ENCODE measurements at places on chromosomes 7 and 10.

GRCh38 chr7:101066141-101066832 lies 19.0 kb upstream of the TRIM56 start:
- no peak for DNase-seq

DNA sequence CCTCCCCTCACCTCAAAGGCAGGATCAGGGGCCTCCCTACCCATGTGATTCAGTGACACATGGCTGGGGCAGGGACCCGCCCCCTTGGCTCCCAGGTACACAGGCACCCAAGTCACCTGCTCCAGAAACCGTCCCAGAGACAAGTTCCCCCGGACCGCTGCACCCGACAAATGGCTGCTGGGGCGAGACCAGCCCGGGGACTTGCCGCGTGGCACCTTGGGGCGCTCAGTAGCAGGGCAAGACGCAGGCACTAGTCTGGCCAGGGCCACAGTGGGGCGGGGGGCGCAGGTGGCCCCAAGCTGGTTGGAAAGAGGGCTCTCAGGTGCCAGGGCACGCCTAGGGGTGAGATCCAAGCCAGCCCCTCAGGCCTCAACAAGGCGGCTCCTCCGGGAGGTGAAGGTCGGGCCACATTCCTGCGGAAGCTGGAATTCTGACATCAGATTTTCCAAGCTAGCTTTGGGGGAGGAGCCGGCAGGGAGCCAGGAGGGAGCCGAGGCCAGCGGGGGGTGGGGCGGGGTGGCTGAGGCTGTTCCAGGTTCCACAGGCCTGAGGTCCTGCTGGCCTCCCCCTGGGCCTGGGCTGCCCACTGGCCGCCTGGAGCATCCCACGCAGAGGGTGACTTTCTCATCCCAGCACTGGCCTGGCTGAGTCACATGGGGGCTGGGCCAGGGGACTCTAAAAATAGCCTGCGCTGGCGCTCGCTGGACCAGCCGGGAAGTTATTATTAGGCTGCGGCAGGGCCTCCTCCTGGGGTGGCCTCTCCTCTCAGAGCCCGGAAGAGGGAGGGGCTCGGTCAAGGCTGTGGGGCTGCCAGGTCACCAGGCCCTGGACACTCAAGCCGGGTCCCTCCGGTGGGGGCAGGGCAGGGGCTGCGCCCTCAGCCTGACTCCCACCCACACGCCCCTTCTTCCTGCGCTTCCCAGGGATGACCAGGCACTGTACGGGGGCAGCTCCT lies 20.5 kb upstream of the INPP5A start:
- DNase-seq: peak; percentile 89

DNA sequence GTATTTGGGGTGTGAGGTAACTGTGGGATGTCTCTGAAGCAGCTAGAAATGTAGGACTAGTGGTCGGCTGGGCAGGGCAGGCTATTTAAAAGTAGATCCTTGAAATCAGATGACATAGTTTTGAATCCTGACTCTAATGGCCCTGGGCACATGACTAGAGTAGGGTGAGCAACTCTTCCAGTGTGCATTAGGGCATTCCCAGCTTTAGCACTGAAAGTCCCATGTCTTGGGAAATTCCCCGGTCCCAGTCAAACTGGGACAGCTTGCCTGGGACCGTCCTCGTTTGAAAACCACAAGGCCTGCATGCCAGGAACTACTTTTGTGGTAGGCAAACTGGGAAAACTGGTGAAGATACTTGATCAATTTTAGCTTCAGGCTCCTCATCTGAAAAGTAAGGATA lies 255.3 kb downstream of the PTEN start:
- DNase-seq: no peak

- DNase-seq: peak; percentile 62
Observed at GRCh38 chr7:96075510-96076349, 246.2 kb downstream of the SLC25A13 start.

GRCh38 chr10:92929896-92930295 lies 81.6 kb downstream of the EXOC6 start:
- no peak for DNase-seq

DNA sequence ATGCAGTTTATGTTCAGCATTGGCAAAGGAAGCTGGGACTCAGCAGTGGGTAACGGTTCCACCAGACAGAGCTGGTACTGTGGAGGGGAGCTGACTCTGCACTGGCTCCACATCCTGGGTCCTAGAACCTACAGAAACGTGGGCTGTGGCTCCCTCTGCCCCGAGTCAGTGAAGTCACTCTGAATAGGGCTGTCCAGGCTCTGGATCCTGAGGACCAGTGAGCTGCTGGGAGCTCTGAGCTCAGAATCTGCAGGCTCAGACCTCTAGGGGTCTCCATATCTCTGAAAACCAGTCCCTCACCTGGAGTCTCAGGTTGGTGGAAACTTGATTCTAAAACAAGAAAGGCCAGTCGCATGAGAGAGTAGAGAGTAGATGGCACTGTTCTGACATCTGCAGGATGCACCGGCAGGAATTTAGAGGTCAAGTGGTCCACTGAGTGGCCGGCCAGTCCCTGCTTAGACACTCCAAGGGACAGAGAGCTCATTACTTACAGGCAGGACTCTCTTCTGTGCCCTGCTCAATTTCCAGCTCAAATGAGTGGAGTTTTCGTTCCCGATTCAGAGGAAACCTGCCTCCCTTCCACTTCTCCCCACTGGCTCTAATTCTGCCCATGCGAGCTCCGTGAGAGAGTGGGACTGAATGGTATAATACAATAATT lies 18.6 kb downstream of the NPFFR1 start:
- DNase-seq: peak; percentile 86

- no peak for DNase-seq
Observed at GRCh38 chr10:112914288-112914952, 35.6 kb upstream of the TCF7L2 start.

GRCh38 chr7:149496642-149497391 lies 792 bp downstream of the ZNF746 start:
- DNase-seq: no peak

GRCh38 chr7:157434701-157435100 lies 97.9 kb downstream of the DNAJB6 start:
- no peak for DNase-seq

GRCh38 chr10:130218181-130218641 lies 82.0 kb downstream of the GLRX3 start:
- DNase-seq: no peak

DNA sequence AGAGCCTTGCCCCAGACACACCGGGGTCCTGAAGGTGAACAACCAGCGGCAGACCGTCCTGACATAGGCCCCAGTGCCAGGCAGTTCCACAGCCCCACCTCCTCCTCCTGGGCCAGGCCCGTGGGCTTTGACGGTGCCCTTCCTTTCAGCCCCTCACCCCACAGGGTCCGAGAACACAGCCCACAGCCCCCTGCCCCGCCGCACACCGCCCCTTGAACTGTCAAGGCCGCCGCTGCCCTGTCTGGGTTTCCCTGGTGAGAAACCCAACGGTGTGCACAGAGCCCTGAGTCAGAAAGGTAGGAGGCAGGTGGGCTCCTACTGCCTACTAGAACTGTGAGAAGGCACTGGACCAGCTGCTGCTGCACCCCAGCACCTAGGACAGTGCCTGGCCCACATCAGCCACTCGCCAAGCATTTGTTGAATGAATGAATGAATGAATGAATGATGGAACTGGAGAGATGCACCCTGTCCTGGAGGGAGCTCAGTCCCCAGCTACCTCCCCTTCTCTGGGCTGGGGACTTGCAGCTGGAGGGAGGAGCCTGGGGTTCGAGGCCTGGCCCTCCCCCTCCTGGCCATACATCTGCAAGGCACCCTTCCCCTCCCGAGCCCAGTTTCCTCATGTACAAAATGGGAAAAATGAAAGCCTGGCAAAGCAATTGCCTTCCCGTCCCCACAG lies 117.9 kb downstream of the SLIT1 start:
- no peak for DNase-seq

DNA sequence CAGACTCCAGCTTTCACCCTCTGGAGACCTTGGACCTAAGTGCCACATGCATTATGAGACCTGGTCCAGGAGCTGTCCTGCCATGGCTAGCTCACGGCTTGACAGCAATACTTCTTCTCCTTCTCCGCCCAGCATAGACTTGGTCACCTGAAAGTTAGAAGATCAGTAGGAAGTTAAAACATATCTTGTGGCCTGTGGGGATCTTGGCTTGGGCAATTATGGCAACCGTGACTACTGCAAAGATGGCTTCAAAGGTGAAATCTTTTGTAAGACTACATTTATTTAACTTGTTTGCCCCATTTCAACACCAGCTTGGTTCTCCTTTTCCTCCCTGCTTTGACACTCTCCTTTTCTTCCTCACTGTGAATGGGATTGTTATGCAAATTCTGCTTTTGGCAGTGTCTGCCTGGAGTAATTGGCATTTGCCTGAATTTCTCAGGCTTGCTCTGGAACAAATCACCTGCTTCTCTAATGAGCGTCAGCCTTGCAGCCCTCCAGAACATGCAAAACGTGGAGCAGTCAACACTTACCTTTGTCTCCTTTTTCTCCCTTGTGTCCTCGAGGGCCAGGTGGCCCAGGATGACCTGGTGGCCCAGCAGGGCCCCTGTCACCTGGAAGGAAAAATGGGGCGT lies 53.4 kb downstream of the COL17A1 start:
- DNase-seq: no peak

- DNase-seq: no peak
Observed at GRCh38 chr7:131431756-131432155, 104.1 kb downstream of the MKLN1 start.

DNA sequence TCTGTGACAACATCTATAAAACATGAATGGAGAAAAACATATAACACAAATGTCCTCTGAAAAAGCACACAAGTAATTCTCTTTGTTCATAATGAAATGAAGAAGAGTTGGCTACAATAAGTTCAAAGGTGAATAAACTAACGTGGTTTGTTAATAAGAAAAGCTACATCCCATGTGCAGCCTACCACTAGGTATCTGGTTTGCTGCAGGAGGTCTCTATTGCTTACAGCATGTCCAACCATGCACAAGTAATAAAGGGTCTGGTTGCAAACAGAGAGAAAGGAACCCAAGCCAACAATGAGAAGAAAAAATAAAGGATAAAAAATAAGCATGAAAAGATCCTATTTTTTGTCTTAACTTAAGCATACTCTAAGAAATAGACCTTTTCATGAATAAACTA lies 139.2 kb downstream of the CHCHD3 start:
- no peak for DNase-seq

Data from Caco-2 (cell line).